Stimulated activated CD8-positive, alpha-beta memory T cell treated with anti-CD3 and anti-CD28 coated beads, Interleukin-15, amount 100 ng/mL, for 24 hours (primary cell): ENCODE measurements at places on chromosomes 7 and 10.

DNA sequence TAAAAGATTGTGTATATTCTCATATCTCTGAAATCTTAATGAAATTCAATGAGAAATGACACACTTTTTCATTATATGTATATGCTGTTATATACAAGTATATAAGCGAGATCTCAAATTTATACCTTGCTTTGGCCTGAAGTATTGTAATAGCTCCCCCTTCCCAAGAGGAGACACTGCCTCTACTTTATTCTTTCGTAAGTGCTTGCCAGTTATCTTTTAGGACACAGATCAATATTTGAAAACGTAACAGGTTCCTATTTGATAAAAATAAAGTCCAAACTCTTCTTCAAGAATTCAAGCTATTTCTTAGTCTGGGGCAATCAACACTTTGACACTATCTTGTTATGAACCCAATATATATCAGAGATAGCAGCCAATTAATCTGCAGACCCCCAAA is 24.9 kb downstream of the WASL start:
- DNase-seq = no peak

GRCh38 chr7:90383861-90384260 is 19.4 kb upstream of the CLDN12 start:
- DNase-seq = no peak

GRCh38 chr7:151514461-151515275 is 5.0 kb downstream of the RHEB start:
- no peak for DNase-seq

- no peak for DNase-seq
Measured at GRCh38 chr7:132298790-132299189, 277.5 kb downstream of the PLXNA4 start.

- no peak for DNase-seq
Measured at GRCh38 chr7:132485600-132486273, 90.5 kb downstream of the PLXNA4 start.

- DNase-seq = no peak
Measured at GRCh38 chr10:13528875-13529713, at the start of gene BEND7. BEND7 (minus strand) TSS chr10:13529014; CDS start chr10:13528533, 481 bp downstream.

- no peak for DNase-seq
Measured at GRCh38 chr7:12322284-12322902, 81.3 kb downstream of the VWDE start.

GRCh38 chr10:131315344-131315743 is 3.8 kb upstream of the TCERG1L start:
- no peak for DNase-seq

DNA sequence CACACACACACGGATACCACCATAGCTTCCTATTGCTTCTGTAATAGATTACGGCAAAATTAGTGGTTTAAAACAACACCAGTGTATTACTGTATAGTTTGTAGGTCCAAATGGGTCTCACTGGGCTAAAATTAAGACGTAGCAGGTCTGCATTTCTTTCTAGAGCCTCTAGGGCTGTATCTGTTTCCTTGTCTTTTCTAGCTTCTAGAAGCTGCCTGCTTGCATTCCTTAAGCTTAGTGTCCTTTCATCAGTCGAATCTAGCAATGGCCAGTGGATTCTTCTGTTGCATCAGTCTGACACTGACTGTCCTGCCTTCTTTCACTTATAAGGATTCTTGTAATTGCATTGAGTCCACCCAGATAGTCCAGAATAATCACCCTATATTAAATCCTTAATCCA is 882.3 kb downstream of the PCDH15 start:
- DNase-seq = no peak

DNA sequence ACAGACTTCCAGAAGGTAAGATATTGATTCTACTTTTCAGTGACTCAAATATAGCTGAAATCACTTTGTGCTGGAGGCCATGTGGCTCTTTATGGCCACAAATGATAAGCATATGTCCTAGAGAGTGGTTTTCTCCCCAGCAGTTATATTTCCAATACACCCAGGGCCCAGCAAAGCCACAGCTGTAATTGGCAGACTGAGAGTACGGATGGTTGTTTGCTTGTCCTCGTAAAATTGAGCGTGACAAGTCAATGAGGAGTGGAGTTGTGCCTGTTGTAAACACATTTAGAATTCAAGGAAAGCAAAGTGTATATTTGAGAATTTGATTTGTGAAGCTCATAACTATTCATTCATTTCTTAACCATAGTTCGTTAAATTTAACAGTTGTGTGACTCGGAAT is 201.8 kb downstream of the LHFPL3 start:
- DNase-seq = no peak

DNA sequence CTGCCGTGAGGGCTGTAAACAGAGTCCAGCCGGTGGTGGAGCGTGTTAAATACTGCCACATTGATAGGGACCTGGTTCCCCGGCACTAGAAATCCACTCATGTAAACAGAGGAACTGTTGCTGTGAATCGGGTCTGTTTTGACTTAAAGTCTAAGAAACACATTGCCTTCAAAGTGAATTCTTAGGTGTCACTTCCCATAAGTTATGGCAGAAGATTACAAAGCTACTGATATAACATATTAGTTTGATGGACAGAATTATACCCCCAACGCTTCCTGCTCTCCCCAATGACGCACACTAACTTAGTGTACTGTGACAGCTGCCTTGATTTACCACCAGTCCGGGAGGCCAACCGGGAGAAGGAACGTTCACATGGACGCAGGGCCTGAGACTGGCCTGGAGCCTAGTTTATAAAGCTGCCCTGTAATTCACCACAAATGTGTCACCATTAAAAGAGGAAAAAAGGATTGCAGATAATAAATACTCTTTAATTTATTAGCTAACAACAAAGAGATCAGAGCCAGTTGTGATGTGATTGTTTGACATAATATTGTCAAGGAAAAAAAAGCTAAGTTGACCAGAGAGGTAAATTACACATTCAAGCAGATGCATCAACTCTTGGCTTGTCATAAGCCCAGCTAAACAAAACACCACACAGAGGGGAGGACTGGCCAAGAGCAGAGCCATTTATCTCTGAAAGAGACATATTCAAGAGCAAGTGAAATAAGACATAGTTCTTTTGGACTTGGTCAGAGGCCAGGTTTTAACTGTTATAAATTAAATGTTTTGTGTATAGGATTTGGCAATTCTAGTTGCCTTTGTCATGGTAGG is 820.6 kb downstream of the LRMDA start:
- DNase-seq = no peak

GRCh38 chr10:61975391-61975932 is 74.0 kb downstream of the ARID5B start:
- no peak for DNase-seq

DNA sequence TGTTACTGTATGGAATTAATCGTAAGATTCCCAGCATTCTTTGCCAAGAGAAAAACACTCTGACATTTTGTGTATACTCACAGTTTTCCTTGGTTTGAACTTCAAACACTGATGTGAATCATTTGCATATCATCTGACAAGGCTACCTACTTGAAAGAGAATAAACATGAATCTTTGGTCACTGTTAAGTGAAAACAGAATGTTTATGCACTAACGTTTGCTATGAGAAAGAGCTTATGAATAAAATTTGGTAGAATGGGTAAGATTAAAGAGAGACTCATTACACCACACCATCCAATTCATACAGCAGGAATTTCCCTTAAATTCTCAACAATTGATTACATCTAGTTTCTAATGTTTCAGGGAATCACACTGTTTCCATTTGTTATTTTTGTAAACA is 46.6 kb downstream of the MACC1 start:
- DNase-seq = no peak

GRCh38 chr7:28904578-28905048 is 53.5 kb downstream of the TRIL start:
- DNase-seq = no peak

GRCh38 chr7:84202855-84203254 is 8.3 kb upstream of the SEMA3A start:
- DNase-seq = no peak

DNA sequence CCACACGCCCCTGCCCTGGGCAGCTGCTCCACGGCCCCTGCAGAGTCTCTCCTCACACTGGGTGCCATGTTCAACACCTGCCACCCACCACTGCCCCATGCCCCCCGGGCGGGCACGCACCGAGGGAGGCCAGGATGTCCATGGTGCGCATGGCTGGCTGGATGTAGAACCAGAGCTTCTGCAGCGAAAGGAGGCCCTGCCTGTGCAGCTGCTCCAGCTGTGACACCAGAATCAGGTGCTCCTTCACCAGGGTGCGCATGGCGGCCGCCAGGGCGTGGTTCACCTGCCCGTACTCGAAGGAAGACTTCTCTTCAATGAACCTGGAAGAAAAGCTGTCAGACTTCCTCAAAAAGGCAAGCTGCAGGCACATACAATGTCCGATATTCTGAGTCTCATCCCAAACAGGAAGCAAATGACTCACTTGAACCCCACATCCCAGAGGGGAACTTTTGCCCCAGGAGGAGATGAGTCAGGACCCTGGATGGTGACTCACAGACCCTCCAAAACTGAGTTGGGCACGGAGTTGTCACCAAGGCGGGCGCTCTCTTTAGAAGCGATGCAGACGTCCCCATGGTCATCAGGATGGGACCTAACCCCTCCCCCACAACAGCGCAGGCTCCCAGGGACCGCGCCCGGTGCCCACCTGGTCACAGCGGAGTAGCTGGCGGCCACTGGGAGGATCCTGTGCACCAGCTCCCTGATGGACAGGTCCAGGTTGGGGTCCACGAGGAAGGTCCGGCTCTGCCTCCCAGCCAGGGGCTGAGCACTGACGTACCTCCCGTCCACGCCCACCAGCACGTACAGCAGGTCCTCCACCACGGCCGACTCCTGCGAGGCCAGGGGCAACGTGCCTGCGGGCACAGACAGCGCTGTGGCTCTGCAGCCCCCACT is 15.5 kb downstream of the TUBGCP2 start:
- DNase-seq = no peak

DNA sequence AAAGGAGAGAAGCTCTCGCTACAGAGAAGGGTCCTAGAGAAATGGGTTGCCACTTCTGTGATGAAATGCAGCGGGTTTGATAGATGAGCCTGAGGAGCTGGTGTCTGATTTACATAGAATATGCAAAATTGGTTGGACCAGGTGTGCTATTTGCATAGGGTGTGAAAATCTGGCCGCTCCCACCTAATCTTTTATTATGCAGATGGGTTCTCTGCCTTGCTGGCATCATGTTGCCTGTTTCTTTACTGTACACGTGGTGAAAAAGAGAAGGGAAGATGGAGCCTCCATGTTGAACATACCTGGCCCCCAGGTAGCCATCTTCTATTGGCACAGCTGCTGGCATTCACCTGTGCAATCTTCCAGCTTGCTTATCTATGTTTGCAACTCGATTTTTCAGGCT is 212.2 kb downstream of the ANKRD7 start:
- DNase-seq = no peak

DNA sequence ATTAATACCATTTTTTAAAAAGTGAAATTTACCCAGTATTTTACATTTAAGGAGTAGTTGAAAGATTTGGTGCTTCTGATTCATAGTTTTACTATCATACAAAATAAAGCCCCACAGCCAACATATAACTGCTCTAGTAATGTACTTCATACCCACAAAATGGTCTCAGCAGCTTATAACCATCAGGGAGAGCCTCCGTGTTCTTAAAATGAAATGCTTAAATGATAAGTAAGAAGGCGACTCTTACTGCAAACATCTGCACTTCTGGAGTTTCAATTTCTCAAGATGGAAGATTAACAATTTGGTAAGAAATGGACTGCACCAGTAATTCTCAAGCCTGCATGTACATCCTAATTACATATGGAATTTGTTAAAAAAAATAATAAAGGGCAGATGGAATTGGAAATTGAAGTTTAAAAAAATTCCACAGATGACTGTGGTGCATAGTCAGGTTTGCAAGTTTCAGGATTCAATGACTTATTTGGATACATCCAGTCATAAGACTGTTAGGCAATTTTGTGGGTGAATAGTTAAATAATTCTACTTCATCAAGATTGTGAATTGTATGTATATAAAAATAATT is 461.0 kb downstream of the KIF20B start:
- no peak for DNase-seq

DNA sequence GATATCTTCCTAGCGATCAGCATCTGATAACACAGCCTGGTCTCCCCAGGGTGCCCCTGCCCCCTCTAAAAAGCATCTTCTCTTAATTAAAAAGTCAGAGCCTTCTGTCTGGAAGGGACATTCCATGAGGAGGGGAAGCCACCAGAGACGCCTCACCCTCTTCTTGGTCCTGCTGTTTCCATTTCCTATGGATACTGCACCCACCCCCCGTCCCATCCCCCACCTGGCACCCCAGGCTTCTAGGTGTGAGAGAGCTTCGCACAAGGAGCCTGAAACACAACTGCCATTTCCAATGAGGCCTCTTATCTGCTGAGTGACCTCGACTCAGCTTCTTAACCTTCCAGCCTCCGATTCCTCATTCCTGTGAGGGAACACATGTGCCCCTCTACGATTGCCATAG is 51.4 kb downstream of the COL13A1 start:
- DNase-seq = no peak

GRCh38 chr7:16619979-16620408 is 25.6 kb downstream of the ANKMY2 start:
- DNase-seq = no peak

GRCh38 chr10:99369126-99369525 is 40.0 kb downstream of the CNNM1 start:
- DNase-seq = no peak

DNA sequence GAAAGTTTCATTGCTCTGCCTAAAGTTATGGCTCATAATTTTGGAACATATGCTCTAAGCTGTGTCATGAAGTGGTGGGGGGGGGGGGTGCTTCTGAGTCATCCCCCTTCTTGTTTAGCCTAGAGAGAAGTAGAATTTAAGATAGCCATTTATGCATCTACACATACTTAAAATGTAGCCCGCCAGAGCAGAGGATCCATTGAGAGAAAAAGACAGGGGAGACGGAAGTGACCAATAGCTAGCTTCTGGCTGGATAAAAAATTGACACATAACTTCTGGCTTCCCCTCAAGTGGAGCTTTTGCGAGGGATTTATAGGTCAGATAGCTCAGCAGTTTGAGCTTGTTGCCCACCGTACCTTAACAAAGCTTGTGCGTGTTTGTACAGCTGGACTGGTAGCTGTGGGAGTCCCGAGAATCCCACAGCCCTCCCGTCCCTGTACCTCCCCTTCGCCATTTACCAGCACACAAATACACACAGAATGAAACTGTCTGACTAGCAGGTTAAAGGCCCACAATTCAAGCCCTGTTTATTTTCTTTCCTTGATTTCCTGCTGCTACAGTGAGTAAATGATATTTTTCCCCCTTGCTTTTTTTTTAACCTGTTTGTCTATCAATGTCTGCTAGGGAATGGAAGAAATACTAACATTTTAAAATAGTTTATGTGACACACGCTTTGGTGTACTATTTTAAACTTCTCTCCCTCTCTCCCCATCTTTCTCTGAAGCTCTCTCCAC is 232.6 kb upstream of the FERD3L start:
- no peak for DNase-seq
